Stimulated activated CD4-positive, alpha-beta T cell treated with anti-CD3 and anti-CD28 coated beads, Interleukin-1b, Interleukin-23, amount 100 ng/mL, for 24 hours (primary cell): ENCODE measurements at places on chromosomes 13 and 19.

DNA sequence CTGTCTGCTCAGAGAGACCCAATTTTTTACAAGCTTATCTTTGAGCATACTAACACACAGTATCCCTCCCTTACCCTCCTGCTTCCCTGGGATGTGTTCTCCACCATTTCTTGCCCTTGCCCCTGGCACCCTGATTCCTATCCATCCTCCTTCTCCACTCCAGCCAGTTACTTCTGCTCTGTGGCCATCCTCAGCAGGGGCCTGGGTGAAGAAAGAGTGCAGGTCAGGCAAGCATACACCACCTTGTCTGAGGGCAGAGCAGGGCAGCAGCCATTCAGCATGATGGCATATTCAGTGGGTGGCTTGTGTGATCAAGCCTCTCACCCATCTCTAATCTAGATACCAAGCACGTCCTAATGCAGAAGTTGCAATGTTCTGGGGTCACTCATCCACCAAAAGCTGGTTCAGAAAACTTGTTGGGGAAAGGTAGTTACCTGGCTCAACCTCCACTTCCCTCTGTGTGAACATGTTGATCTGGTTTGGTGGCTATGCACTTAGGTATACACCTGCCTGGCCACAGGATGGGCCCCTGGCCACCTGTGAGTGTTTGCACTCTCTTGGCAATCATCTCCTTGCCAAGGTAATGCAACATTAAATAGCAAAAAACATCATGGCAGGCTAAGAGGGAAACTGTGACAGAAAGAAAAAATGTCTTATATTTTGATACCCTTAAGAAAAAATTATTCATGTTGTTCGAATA, 900.3 kb upstream of the MIR17HG start:
- DNase-seq = no peak

DNA sequence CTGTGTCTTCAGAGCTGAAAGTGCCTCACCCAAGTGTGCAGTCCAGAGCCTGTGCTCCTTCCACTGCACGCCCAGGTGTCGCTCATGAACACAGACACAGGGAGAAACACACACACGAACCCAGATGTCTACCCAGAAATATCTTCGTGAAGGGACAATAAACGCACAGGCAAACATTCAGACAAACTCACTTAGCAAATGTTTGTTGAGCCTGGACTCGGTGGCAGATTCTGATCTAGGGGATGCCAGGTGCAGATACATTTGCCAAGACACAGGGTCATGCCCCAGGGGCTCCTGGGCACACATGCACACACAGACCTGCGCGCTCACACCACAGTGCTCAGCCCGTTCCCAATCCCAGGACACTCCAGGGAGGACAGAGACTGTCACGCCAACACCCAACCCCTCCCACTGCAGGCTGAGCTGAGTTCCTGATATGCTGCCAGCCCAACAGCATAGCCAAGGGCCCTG, 31.9 kb downstream of the SCGB2B2 start:
- DNase-seq = no peak

DNA sequence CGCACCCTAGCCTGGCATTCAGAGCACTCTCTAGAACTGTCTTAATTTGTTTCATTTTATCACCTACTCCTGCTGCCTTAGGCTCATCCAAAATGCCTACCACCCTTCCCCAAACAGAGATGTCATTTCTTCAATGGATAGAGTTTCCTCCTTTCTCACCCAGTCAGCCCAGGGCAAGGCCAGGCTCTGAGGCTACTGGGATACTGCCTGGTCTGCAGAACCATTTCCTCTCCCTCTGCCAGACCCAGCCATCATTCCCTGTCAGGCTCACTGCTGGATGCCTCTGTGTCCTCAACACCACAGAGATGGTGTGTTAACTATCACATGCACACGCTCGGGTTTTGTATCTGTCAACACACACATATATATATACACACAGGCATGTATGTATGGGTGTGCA, 47.2 kb downstream of the C13orf42 start:
- DNase-seq = no peak

GRCh38 chr13:38417241-38417640, 67.6 kb downstream of the UFM1 start:
- no peak for DNase-seq

DNA sequence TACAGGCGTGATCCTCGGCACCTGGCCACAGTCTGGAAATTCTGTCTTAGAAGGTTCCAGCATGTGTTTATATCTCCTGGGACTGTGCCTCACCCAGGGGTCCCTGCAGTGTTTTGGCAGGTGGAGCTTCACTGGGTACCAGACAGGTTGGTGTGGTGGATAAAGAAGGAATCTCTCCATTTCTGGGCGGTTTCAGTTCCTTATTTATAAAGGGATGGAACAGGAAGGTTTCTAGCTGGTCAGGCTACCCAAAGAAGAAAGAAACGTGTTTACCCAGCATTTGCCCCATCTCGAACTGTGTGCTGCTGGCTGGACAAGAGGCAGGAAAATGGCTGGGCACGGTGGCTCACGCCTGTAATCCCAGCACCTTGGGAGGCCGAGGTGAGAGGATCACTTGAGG, 9.8 kb downstream of the PNPLA6 start:
- DNase-seq = no peak

DNA sequence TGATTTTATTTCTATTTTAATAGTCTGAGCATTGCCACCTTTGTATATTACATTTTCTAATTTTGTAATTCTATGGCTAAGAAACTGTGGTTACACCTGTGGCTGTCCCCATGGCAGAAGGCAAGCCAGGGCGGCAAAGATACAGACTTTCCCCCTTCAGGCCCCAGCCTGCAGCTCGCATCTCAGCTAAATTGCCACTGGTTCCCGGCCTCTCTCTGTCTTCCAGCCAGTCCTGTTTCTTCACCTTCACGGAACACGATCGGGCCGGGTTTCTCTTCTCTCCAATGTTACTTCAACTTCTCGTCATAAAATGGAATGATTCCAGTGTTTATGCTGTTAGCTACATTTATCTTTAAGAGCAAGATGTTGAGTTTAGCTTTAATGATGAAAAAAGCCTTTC, 124.5 kb upstream of the ZNF507 start:
- no peak for DNase-seq

GRCh38 chr19:13996928-13997630, 9.0 kb downstream of the RFX1 start:
- no peak for DNase-seq

DNA sequence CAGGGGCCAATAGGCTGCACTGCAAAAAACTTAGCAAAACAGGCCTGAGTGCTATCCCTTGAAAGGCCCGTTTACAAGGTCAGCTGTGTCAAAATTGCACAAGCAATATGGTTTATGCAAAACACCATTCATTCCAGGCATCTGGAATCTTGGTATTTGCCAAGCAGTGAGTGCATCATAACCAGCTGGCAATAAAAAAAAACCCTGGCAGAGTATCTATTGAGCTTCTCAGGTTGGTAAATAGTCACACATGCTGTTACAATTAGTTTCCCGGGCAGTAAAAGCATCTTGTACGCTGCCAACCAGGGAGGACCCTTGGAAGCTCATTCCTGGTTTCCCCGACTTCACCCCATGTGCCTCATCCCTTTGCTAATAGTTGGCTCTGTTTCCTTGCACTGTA, 21.3 kb downstream of the ZNF77 start:
- no peak for DNase-seq

DNA sequence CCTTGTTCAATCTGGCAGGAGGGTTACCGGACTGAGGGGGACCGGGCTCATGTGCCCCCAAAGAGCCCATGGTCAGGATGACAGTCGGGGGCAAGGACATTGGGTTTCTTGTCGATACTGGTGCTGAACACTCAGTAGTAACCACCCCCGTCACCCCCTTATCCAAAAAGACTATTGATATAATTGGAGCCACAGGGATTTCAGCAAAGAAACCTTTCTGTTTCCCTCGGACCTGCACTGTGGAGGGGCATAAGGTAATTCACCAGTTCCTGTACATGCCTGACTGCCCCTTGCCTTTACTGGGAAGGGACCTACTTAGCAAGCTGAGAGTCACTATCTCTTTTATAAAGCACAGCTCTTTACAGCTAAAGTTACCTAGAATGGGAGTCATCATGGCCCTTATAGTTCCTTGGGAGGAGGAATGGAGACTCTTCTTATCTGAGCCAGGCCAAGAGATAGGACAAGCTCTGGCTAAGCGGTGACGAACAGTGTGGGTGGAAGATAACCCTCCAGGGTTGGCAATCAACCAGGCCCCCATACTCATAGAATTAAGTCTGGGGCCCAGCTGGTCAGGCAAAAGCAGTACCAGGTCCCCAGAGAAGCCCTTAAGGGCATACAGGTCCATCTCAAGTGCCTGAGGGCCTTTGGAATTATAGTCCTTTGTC, 603.7 kb downstream of the UQCRFS1 start:
- DNase-seq = no peak

GRCh38 chr13:103168901-103169508, 102.8 kb upstream of the SLC10A2 start:
- DNase-seq = no peak

DNA sequence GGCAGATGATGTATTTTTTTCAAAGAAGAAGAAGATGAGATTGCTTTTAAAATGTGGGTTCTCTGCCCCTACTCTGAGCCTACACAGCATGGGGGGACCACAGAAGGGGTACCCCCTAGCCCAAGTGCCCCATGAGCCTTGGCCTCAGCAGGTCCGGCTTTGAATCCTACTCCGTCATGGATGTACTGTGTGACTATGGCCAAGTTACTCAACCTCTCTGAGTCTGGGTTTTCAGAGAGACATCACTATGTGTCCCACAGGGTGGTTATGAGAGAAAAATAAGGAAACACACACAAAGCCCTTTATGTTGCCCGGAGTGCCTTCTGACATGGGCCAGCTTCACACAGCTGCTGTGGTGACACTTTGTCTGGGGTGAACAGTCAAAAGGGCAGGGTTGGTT, 92.0 kb downstream of the KCTD15 start:
- DNase-seq = no peak

DNA sequence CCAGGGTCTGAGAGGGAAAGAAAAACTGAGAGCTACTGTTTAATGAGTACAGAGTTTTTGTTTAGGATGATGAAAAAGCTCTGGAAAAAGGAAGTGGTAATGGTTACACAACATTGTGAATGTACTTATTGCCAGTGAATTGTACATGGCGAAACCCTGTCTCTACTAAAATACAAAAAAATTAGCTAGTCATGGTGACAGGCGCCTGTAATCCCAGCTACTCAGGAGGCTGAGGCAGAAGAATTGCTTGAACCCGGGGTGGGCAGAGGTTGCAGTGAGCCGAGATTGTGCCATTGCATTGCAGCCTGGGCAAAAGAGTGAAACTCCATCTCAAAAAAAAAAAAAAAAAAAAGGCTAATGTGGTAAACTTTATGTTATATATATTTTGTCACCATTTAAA, 96.3 kb downstream of the VWA8 start:
- DNase-seq = no peak

DNA sequence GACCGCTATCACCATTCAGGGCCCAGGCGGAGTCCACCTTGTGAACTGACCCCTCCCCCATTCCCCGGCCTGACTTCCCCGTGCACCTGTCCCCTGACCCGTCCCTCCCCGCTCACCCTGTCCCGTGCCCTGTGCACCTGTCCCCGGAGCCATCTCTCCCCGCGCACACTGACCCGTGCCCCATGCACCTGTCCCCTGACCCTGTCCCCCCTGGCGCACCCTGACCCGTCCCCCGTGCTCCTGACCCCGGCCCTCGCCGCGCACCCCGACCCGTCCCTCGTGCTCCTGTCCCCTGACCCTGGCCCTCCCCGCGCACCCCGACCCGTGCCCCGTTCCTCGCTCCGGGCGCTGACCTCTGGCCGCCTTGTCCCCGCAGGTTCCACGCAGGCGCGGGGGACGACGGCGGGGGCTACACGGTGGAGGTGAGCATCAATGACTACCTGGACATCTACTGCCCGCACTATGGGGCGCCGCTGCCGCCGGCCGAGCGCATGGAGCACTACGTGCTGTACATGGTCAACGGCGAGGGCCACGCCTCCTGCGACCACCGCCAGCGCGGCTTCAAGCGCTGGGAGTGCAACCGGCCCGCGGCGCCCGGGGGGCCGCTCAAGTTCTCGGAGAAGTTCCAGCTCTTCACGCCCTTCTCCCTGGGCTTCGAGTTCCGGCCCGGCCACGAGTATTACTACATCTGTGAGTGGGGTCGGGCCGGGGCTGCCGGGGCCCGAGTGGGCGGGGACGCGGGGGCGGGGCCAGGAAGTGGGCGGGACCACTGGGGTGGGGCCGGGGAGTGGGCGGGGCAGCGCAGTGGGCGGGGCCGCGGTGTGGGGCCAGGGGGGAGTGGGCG, 9.7 kb downstream of the EFNA2 start:
- no peak for DNase-seq

DNA sequence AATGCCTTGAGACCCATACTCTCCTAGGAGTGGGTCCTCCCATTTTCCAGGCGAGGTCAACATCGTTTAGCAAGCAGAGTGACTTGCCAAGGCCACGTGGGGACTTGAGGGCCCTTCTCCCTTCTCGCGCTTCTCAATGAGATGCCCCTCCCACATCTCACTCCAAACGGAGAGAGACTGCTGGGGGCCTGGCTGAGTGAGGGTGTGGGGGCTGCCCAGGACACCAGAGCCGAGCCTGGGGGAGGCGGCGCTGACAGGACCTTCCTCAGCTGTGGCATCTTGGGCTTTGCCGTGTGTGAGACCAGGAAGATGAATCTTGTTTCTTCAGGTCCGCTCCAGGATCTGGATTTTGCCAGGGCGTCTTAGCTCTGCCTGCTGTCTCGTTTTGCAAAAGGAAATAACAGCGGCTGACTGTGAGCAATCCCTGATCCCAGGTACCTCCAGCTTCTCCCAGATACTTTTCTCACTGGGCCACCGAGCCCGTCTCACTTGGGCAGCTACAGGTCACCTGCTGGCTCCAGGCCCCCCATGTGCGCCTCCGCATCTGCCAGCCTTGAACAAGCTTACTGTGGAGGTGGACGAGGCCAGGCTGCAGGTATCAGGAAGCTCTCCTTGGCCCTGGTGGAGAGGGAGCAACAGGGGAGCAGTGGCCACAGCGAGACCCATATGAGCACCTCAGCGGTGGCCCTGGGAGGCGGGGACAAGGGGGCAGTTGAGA, 6.0 kb downstream of the COX6B2 start:
- no peak for DNase-seq

GRCh38 chr13:50055454-50055853, 40.2 kb downstream of the KCNRG start:
- no peak for DNase-seq

DNA sequence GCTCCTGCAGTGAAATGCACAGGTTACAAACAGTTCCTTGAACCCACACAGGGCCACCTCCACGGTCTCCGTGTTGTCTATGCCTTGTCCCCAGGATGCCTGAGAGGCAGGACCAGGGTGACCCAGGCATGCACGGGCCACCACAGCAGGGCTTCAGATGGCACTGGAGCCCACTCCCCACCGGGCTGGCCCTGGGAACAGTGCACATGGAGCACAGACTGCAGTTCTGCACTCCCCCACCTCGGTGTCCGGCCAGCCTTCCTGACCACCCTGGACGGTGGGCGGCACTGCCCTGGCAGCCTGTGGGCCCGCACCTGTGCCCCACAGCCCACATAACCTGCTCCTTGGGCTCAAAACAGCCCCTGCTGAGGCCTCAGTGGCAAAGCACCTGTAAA, 14.3 kb upstream of the SLC35E1 start:
- DNase-seq = no peak

DNA sequence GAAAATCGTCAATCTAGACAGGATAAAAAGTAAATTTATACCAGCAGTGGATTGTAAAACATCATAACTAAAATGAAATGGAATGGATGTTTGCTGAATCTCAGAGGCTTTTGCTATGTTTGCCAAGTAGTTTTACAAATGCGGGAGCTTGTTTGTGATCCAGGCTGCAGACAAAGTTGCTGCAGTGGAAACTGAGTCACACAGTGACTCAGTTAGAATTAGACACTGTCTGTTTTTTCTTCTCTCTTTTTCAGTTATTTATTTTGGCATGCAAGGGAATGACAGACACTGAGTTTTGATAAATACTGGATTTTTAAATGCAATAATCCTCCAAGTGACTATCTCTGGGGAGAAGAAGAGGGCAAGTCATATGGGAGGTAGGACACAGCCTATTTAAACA, 4.6 kb upstream of the PNMA8A start:
- DNase-seq = no peak
